ENCODE measurements at places on chromosomes 11 and 22.

GRCh38 chr11:75475767-75476650, 43.0 kb upstream of the KLHL35 start:
- no peak for DNase-seq

DNA sequence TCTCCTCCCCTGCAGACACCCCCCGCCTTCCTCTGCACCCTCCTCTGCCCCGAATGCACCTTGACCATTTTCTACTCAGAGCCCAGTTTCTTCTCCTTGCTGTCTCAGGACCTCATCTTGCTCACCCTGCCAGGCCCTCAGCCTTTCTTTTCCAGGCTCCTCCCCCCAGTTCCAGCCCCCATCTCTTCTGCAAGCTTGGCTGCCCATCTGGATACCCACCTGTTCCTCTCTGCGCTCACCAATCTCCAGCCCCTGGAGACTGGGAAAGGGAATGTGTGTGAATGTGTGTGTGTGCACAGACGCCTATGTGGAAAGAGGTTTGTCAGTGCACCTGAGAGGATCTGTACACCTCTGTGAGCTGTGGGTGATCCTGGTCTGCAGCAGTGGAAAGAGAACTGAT, 36.4 kb downstream of the SLC22A12 start:
- DNase-seq = no peak

DNA sequence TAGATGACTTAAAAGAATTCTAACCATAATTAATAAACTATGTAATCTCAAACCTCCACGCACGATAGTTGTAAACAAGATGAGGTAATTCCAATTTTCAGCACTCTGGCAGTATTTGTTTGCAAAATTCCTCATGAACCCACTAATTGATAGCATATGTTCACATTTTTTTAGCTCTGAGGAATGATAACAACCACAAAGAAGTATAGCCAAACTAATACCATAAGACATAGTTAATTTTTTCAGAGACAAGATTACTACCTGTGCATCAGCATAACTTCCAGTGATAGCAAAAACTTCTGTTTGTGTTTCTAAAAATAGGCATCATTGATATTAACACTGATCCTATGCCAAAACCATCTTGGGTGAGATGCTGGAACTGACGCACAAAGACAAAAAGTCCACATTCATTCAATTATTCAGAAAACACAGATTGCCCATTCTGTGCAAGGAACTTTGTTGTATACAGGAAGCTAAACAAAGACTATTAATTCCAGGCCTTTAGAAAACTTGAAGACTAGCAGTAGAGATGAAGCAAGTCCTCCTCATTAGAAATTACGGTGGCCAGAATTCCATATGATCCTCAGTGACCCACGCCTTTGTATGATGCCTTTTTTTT, 57.7 kb downstream of the PDGFD start:
- DNase-seq = no peak

DNA sequence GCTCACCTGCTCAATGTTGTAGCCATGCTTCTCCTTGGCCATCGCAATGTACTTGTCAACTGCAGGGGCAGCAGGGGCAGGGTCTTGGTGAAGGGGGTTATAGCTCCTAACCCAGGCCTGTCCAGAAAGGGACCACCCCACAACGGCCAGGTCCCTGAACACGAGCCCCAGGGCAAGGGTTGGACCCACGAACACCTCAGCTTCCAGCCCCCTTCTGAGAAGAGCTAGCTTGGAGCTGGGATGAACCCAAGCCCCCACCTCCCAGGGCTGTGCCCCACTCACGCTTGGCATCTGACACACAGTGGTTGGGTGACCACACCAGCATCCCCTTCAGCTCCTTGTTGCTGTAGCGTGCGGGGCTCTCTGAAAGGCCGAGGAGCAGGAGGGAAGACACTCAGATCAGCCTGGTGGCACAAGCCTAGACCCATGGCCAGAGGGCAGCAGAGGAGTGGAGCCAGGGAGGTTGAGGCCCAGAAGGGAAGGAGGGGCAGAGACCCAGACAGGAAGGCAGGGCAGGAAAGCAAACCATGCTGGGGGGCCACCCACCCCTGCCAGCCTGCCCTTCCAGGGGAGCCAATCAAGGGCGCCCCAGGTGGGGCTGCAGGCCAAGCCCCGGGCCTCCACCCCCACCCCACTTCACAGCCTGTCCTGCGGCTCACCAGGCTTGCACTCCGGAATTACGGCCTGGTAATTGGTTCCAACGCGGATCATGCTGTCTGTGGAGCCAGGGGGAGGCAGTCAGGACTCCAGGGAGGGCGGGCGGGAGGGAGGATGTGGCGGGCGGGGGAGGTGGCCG, 1.9 kb downstream of the RCOR2 start:
- no peak for DNase-seq

DNA sequence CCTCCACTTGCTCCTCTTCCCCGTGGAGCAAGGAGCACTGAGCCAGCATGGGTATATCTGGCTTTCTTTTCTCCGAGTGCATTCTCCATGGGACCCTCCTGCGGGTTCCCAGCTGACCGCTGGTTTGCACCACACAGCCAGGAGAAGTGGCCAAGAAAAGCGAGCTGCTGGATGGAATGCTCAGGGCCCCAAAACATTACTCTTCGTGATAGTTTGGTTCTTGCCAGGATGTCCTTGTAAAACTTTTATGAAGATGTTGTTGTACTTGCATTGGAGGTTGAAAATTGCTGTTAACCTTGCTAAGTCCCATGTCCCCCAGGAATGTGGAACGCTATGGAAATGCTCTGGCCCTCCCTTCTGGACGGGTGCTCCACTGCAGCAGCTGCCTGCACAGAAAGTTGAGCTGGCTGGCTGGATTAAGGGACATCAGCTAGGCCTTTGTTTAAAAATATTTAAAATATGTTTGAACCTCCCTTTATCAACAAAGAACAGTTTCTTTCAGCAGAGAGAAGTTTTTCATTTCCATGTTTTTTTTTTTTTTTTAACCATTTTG, 68.7 kb downstream of the ZNRF3 start:
- DNase-seq = no peak

DNA sequence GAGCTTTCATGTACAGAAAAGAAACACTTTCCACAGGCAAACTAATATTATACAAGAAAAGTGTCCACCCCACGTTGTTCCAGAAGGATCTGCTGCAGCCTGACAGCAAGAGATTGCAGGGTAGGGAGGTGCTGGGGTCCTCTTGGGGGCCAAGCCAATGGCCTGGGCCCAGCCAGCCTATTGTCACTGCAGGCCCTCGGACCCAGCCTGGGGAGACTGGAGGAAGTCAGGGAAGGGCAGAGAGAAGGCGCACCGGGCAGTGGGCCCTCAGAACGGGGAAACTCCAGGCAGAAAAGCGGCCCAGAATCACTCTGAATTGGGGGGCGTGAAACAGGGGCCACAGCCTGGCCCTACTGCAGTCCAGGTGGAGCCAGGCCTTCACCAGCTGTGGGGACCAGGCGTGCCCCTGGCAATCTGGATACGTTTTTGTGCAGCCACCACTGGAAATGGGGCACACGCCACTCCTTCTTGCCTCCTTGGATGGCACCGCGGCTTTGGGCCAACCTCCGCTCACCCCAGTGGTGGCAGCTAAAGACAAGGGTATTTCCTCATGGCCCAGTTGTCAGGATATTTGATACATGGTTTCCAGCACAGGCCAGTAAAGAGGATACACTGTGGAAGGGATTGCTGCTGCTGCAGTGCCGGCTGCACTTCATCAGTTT, 3.9 kb upstream of the NAP1L4 start:
- DNase-seq = no peak

DNA sequence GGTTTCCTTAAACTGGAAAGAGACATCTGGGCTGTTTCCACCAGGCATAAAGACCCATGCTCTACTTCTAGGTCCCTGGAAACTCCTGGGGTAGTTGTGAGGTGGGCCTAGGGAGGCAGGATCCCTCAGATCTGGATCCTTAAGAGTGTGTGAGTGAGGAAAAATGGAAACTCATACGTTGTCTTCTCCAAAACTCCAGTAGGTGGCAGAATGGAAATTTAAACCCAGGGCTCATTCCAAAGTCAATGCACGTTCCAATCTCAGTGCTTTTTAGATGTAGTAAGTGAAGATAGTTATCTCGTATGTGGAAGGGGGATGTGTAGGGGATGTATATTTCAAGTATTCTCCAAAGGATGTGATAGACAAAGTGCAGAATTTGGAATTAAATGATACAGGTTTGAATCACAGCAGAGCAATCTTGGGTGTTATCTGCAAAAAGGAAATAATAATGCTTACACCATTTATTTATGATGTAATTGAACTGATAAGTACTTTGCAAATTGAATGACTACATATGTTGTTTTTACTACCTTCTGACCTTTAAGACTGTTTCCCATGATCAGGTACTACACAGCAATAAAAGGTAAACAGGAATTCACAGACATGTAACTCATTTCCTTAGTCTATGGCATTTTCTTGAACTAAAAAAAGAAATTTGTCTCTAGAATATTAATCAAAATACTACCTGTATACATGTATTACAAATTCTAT, 13.1 kb upstream of the MMP1 start:
- peak; percentile 15 for DNase-seq

GRCh38 chr22:41697126-41697775, 2.1 kb upstream of the MEI1 start:
- DNase-seq = peak; percentile 50

GRCh38 chr11:19281041-19281440, 40.3 kb upstream of the E2F8 start:
- DNase-seq = no peak

DNA sequence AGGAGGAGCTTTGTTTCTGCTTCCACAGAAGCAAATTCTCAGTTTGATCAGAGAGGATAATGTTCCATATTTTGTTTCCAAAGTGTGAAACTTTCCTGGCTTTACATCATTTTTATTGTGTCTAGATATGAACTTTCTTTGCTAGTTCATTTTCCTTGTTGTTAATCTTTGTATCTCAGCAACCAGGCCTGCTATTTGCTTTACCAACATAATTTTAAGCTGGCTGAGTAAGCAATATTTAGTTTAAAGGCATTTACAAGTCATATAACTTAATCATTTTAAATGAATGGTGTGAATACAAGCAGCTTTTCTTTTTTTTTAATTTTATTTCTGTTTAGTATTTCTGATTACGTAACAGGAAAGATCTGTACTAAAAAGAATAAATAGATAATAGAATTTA, 15.2 kb downstream of the NUCB2 start:
- no peak for DNase-seq

DNA sequence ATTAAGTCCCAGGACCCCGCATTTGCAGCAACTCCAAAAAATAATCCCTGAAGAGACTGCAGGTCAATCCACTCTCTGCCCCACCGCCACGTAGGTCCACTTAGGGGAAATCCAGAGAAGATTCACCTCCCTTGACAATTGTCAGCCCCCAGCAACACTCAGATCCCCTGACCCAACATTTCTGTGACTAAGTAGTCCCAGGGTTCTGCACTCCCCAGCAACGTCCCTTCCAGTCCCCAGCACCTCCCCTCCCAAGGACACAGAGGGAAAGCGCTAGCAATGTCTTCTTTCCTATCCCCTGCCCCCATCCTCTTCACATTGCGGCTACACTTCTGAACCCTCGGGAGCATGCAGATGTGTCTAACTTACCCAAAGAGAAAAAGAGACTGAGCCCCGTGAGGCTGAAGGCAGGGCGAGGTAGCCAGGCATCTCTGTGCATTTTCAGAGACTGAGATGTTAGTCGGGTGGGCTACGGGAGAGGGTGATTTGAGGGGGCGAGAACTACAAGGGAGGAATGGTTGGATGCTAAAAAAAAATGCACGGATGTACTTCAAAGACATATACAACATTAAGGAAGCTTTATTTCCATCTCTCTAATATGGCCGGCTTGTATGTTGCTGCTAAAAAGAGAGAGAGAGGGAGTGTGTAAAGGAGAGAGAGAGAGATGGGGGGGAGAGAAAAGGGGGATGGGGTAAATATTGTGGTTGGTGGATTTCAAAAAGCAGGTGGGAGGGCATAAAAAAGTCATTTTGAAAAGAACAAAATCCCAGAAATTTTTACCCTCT, at the start of gene SCN2B:
Gene SCN2B (minus strand): TSS at position 647 of the 785 bp plus-strand sequence. CDS start 208 bp downstream, at position 439.
- DNase-seq = no peak

- DNase-seq = no peak
Measured at GRCh38 chr11:72079819-72080325, 470 bp downstream of the NUMA1 start.

GRCh38 chr11:77151804-77152509, 23.9 kb downstream of the MYO7A start:
- no peak for DNase-seq

- DNase-seq = no peak
Measured at GRCh38 chr11:23399995-23400394, 539.7 kb upstream of the CCDC179 start.

- peak; percentile 81 for DNase-seq
Measured at GRCh38 chr11:63614136-63614671, at the start of gene PLAAT3. TSS of gene PLAAT3 (minus strand) at chr11:63614433. CDS start at chr11:63614014, 419 bp downstream.

DNA sequence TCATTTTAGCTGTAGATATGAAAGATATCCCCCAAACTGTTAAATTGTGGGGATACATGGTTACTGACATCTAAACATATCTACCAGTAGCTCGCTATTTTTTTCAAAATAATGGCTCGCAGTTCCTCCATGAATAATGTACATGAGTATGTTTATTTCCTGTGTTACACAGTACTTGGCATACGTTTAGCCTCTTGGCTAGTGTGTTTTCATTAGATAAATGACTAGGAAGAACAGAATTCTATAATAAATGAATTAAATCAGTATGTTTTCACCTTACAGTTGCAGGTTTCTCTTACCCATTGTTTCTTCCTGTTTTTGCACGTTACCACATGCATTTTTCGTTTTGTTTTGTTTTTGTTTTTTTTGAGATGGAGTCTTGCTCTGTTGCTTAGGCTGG, 21.8 kb downstream of the RNF169 start:
- DNase-seq = no peak

GRCh38 chr11:35891096-35891495, 52.8 kb upstream of the LDLRAD3 start:
- no peak for DNase-seq

GRCh38 chr11:4541071-4541470, 3.9 kb upstream of the OR52M1 start:
- no peak for DNase-seq

DNA sequence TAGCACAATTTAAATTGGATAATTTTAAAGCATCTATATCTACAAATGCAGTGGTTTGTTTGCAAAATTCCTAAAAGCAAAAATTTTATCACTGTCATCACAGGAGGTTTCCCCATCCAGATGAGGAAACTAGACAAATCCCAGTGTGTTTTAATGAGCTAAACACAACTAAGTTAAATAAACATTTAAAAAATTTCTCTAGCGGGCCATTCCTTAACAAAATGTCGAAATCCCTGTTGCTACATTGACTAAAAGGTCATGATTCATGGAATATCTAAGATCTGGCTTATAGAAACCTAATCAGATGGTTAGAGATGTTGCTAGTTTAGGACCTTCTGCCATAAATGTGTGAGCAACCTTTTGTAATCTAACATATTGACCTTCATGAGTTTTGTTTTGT, 107.3 kb upstream of the BDNF start:
- DNase-seq = no peak
